ENCODE measurements at places on chromosomes 12 and 14.

- DNase-seq = no peak
Observed at GRCh38 chr14:89466484-89466883, 49.5 kb upstream of the FOXN3 start.

- DNase-seq = no peak
Observed at GRCh38 chr12:31491841-31492598, 98.9 kb downstream of the DENND5B start.

DNA sequence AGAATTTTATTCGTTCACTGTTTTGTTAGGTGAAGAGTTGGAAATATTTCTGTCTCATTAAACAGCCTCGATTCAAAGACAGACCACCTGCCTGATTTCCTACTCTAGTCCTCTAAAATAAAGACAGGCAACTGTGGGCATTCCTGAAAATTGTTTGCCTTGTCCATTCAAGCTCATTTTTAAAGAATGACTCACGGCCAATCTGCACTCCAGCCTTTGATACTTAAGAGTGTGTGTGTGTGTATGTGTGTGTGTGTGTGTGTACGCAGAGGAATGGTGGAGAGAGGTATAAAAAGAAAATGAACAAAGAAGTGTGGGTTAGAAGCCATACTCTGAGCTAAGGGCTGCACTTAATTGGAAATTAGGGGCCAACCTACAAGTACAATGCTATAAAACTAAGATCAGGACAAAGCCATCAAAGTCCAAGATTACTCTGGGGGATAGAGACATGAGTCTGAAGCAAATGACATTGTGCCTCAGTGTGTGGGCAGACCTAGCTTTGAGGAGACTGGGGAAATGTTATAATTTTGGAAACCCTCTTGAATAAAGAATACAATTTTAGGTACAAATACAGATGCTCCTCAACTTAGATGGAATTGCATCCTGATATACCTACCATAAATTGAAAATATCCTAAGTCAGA lies 45.6 kb upstream of the SOCS2 start:
- DNase-seq = no peak

DNA sequence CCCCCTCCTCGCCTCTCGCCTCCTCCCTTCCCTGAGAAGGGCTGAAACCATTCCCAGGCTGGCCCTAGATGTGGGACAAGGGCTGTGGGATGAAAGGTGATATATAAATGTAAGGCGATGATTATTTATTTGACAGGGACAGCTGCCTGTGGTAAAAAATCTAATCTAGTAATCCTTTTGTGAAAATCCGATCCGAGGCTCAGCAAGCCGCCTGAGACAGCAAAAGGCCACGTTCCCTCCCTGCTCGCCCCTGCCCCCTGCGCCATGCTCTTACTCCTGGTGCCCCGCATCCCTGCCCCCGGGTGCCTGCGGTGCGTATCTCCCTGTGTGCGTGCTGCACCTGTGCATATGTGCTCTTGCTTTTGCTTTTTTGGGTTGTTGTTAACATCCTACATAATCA lies 65.2 kb downstream of the TSPAN9 start:
- DNase-seq = no peak

DNA sequence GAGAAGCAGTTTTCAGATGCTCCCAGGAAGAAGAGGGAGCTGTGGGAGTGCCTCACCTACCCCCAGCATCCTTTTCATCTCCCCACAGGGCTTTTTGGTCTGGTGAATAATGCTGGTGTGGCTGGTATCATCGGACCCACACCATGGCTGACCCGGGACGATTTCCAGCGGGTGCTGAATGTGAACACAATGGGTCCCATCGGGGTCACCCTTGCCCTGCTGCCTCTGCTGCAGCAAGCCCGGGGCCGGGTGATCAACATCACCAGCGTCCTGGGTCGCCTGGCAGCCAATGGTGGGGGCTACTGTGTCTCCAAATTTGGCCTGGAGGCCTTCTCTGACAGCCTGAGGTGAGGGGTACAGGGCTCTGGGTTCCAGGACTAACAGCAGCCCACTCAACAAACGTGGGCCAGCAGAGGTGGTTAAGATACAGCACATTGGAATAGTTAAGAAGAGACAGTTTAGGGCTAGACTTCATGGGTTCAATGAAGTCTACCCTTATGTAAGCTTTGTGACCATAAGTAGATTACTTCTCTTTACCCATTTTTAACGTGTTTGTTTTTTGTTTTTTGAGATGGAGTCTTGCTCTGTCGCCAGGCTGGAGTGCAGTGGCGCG lies 1.5 kb downstream of the RDH5 start:
- DNase-seq = no peak

- no peak for DNase-seq
Observed at GRCh38 chr14:92747701-92748258, 647 bp downstream of the LGMN start.

DNA sequence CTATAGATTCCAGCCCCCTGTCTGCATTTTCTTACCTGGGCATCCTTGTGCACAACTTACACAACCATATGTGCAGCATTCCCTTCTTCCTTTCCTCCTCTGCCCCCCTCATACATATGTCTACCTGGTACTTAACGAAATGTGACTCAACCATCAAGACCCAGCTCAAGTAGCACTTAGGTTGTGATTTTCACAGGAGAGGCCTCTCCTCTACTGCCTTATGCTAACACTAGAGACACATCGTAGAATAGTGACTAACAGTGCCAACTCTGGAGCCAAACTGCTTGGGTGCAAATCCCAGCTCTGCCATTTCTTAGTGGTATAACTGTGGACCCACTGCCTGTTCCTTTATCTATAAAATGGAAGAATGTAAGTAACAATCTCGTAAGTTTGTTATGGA lies 24.1 kb upstream of the PLEKHA5 start:
- no peak for DNase-seq

DNA sequence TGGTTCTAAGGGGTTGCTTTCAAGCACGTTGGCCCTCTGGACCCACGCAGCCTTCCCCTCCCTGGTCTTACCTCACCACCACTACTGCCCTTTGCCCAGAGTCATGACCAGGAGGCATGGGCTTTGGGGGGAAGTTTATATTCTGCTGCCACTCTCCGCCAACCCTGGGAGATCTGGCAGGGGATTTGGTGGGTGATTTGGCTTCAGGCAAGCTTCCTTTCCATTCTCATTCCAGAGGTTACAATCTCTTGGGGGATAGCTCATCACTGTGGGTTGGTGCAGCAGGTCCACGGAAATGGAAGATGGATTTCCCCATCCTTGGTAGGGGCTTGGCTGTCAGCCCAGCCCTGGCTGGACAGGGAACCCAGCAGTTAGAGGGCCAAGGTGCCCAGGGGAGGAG lies 6.3 kb downstream of the PAH start:
- DNase-seq = no peak

- no peak for DNase-seq
Observed at GRCh38 chr12:26238341-26239121, 43.2 kb downstream of the SSPN start.

DNA sequence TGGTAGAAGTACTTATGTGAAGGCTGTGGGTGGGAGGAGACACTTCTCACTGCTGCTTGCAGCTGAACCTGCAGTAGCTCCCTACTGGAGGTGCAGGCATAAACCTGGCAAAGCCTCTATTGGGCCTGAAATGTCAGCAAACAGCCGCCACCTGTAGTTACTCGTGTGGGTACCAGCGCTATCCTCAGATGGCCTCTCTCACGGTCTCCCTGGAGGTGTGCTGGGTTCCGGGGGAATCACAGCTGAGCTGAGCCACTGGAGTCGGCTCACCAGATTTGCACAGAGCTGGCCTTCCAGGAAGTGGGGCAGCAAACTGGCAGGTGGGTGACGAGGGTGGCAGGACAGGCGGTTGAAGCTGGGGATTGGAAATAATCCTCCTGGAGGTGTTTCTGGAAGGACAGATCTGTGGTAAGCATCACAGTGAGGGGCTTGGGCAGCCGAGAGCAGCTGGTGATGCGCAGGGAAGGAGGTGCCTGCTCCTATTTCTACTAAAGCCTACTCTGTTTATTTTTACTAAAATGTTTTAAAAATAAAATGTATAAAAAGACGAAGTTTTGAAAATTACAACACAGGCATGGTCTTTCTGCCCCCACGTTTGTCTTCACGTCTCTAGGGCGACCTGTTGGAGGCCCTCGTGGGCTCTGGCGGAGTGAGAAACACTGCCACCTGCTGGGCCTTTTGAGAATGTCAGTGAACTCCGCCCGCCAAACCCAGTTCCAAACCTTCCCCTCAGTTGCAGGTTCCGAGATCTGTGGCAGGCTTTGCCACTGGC lies 67.8 kb upstream of the PLEKHG3 start:
- DNase-seq = peak; percentile 69

DNA sequence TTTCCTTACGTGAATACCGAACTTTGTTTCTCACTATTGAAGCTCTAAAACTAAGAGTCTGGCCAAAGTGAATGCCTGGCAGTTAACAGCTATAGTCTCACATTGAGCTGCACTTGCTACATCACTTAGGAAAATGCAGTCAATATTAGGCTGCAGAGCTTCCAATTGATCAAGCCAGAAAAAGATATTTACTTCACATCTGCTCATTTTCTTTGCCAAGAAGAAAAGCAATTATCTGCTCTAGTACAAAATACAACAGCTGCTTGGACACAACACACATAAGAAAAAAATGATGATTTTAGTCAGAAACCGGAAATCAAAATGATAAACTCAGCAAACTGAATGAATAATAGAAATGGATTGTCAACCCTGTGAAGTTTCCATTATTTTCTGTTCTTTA lies 45.4 kb downstream of the TMTC1 start:
- DNase-seq = no peak

GRCh38 chr14:87994974-87995373 lies 2.0 kb upstream of the GALC start:
- DNase-seq = no peak

DNA sequence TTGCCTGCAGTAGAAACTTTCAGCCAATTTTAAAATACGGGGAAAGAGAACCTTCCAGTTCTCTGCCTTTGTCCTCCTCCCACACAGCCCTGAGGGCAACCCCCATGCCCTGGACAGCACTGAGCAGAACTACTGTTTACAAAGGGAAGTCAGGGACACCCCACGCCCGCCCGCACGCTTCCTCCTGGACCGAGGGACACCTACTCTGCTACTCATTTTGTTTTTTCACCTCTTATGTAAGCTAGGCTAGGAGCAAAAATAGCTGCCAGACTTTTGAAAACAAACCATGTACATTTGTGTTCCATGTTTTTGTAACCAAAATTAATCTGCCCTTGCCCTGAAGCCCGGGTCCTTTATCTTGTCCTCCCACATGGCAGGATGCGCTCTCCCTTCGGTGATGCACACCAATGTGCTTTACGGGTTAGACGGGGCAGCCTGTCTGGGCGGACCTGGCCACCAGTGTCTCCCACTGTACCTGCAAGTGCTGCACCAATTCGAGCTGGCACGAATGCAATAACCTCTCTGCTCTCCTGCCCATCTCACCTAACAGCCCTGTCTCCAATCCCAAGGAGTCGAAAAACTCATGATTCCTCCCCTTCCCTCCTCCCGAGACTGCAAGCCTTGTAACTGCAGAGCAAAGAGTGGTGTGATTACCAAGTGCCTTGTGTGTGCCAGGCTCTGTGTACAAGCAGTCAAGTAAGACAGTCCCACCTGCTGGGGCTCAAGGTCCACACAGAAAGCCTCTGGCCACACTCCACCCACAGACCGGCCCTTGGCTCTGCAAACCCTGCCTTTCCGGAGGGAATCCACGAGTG lies 85.2 kb downstream of the CCDC88C start:
- DNase-seq = peak; percentile 91

DNA sequence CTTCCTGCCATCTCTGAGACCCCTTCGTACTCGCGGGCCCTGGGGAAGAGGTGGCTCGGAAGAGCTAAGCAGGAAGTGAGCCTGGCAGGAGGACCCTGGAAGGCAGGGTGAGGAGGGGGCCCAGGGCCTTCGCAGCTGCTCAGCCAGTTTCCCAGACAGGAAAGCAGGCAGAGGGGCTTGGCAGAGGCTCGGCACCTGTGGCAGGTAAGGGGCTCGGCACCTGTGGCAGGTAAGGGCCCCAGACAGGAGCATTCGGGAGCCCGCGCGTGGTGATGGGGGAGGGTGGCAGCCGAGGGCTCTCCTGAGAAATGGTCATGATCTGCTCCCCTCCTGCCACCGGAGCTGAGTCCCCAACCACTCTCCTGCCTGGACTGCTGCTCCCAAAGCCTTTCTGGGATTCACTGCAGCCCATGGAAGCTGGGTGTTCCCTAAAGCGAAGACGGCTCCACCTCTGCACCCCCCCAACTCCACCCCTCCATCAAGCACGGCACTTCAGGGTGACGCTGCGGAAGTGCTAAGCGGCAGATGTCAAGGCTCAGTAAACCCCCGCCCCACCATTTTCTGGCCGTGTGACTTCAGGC lies 63.2 kb downstream of the PRIMA1 start:
- no peak for DNase-seq

DNA sequence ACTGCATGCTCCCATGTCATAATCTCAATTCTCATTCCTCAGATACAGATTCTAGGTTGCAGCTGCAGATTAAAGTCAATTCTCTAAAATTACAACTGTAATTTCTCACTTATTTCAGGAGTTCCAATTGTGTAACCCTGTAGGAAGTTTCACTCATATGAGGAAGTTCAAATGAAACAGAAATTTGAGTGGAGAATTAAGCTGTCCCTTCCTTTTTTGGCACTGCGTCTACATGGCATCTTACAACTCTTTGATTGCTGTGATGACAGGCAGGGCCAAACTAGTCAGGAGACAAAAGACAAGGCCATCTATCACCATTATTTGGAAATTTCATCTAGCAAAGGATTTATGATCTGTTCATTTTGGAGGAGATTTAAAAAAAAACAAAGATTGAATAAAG lies 13.3 kb upstream of the GRIP1 start:
- peak; percentile 63 for DNase-seq

DNA sequence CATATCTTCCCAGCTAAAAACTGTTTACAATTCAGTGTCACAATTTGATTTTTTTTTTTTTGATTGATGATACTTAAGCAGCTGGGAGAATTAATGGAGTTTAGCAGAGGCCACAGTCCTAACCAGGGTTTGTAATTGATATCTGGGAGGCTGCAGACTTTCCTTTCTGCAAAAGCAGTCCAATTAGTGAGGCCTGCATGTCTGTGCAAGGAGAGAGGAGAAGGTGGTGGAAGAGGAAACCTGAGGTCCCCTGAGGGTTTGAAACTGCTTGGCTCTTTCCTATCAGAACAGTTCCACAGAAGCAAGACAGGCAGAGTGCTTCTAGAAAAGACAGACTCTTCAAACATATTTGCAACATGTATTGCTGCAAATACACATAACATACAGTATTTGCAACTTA lies 160.8 kb upstream of the KRR1 start:
- no peak for DNase-seq

GRCh38 chr14:22466491-22466890 lies 122.5 kb downstream of the DAD1 start:
- DNase-seq = no peak

GRCh38 chr14:63286071-63286470 lies 32.7 kb downstream of the GPHB5 start:
- DNase-seq = no peak

DNA sequence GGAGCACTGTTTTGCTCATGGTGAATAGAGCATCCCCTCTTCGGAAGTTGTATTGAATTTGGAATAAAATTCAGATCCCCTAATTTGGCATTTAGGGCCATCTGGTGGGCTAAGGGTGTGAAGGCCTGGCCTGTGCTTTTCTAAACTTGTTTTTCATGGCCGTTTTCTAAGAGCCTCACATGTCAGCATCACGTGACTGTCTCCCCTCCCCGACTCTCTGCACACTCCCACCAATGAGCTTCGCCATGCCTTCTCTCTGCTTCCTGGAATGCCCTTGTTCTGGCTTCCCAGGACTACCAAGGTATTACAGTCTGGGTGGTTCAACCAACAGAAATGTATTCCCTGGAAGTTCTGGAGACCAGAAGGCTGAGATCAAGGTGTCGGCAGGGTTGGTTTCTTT lies 85.3 kb downstream of the PRIMA1 start:
- no peak for DNase-seq

Data from inflammatory macrophage (primary cell).